Esophagus squamous epithelium (tissue), 5 donors: ENCODE measurements at places on chromosomes 11 and 22. TPM values are rescaled to one million over a fixed set of nuclear protein-coding genes. Genes with fewer than 3 reads are reported as not detected.

Gene DAGLA
- 1.7 TPM for total RNA-seq

Gene TNKS1BP1
- total RNA-seq: 94.6 TPM

Gene GSC2
- not detected for total RNA-seq

Gene TNNT3
- not detected for total RNA-seq

Gene OSBP
- 20.8 TPM for total RNA-seq

Gene SEPTIN3
- 0.19 TPM for total RNA-seq

Gene IRAG1
- 3.5 TPM for total RNA-seq

Gene ARHGAP20
- 4.8 TPM for total RNA-seq

Gene KRTAP5-2
- total RNA-seq: not detected
